ENCODE measurements at places on chromosomes 1 and 21.

GRCh38 chr21:33202464-33203363 lies 27.0 kb upstream of the IFNAR2 start:
- DNase-seq, result no peak

GRCh38 chr1:119742202-119742601 lies 26.5 kb downstream of the HMGCS2 start:
- no peak for DNase-seq

DNA sequence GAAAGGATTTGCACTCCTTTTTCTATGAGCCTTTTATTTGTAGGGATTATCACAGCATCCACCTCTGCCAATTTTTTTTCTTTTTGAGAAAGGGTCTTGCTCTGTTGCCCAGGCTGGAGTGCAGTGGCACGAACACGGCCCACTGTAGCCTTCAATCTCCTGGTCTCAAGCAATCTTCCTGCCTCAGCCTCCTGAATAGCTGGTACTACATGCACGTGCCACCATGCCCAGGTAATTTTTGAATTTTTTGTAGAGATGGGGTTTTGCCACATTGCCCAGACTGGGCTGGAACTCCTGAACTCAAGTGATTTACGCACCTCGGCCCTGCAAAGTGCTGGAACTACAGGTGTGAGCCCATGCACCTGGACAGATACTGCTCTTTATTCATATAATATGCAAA lies 2.1 kb downstream of the SAMSN1 start:
- no peak for DNase-seq

DNA sequence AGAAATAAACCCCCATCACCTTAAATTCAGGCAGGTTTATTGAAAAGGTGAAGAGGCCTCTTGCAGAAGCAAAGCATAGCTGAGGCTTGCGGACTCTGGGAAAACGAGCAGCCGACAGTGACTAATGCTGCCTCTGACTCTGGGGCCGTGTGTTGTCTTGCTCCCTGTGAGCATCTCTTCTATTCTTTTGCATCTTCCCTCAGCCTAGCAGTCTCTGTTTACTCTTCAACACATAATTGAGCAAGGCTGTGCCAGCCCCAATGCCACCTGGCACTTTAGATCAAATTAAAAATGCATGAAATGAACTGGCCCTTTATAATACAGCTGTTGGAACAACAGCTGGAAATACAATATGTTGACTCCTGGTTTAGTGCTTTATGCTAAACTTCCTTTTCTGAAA lies 18.4 kb upstream of the REG4 start:
- no peak for DNase-seq

GRCh38 chr1:234537236-234537635 lies 58.3 kb upstream of the TARBP1 start:
- no peak for DNase-seq

- no peak for DNase-seq
These were observed 121.0 kb upstream of the CXADR start for GRCh38 chr21:17391811-17392340.

- DNase-seq, result no peak
These were observed 91.7 kb downstream of the SIM2 start for GRCh38 chr21:36790616-36791015.

- DNase-seq, result no peak
These were observed 77.0 kb upstream of the IFFO2 start for GRCh38 chr1:19033515-19033839.

DNA sequence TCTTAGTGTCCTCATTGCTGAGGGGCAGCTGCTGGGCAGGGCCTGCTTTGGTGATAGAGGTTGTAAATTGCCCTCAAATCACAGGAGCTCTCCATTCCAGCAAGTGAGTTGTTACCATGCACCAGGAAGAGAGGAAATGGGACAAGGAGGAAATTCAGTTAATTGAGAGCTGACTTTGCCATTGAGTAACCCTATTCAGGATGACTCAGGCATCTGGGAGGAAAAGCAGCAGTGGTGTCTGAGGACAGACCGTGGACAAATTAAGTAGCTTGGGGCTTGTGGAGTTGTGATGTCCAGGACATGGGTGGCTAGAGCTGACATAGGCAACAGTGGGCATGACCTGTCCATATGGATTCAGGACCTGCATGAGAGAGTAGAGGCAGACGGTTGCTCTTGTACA lies 5.9 kb downstream of the ARHGEF10L start:
- DNase-seq, result no peak
